Sciatic nerve (tissue), 2 donors: ENCODE measurements at places on chromosomes 4 and X. TPM values are rescaled to one million over a fixed set of nuclear protein-coding genes. Genes with fewer than 3 reads are reported as not detected.

Gene AADAT
- 13.5 TPM for total RNA-seq

DNA sequence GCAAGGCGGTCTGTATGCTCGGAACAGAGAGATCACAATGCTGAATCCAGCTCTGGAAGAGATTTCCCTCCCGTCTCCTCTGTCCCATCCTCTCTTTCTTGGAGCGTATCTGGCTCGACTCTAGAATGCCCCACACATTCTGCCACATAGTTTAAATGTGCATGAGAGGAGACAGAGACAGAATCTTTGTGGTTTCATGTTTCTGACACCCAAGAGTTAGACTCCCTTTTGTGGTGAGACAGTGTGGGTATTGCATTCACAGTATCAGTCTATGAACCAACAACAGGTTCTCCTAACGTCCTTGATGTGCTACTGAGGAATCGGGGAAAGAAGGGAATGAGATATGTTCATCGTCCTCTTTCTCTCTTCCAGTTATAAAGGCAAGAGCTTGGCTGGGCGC, 25.3 kb downstream of the FAM47E start:
- DNase-seq, result no peak

DNA sequence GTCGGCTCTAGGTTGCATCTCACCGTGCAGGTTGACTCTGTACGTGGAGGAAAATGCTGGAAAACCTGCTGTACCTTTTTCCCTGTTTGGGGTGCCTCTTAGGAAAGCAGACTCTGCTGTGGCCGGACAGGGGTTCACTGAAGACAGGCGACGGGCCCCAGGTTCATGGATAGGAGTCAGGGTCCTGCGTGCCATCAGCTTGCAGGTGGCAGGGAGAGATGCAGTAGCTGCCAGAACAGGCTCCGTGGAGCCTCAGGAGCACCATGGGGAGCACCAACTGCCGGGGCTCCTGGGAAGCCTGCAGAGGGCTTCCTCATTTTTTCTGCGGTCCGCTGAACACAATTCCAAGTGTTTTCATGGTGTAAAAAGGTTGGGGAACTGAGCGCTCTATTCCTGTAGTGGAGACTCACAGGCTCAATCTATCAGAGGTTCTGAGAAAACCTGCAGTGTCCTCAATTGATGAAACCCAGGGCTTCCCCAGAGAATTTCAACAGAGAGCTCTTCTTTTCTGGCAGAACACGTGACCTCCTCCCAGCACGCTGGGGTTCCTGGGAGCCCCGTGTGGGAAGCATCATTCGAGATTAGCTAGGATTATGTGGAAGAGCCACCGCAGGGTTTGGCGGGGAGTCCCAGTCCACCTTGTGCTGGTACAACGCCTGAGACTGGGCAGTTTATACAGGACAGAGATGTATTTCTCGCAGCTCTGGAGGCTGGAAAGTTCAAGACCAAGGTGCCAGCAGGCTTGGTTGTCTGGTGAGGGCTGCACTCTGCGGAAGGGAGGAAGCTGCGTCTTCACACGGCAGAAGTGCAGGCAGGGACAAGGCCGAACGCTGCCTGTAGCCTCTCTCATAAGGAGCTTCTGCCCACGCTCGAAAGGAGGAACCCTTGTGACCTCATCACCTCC, 1.6 kb downstream of the HTRA3 start:
- DNase-seq, result no peak

DNA sequence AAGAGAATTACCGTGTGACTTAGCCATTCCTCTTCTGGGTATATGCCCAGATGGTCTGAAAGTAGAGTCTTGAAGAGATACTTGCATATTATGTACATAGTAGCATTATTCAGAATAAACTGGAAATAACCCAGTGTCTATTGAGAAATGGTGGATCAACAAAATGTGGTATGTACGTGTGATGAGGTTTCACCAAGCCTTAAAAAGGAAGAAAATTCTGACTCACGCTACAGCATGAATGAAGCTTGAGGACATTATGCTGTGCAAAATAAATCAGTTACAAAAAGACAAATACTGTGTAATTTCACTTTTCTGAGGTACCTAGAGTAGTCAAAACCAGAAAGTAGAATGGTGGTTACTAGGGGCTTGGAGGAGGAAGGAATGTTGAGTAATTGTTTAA, 37.3 kb downstream of the GBA3 start:
- DNase-seq, result no peak

GRCh38 chrX:103061486-103061885, 2.5 kb downstream of the BEX1 start:
- DNase-seq, result no peak

DNA sequence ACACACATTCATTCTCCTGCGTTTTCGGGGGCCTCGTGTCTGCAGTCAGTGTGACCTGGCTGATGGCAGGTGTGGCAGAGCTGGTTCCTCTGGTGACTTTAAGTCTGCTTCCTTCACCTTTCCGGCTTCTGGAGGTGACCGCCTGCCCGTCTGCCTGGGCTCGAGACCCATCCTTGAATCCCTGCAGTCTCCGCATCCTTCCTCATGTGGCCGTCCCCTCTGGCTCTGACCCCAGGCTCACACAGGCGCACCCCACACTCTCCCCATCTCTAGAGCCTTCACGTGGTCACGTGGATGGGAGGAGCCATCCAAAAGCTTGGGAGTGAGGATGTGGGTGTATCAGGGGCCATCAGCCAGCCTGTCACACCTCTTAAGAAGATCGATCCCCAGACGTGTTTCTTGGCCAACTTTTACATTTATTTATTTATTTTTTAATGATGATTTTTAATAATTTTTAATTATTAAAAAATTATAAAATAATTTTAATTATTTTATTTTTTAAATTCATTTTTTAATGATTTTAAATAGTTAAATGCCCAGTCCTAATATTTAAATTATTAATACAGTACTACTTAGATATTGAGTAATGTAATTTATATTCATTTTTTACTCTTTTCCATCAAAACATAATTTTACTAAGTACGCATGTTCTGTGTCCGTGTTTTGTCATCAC, 20.9 kb downstream of the RGS12 start:
- peak; percentile 48 for DNase-seq

- no peak for DNase-seq
These were observed 17.6 kb upstream of the PRDM8 start for GRCh38 chr4:80179637-80180161.

DNA sequence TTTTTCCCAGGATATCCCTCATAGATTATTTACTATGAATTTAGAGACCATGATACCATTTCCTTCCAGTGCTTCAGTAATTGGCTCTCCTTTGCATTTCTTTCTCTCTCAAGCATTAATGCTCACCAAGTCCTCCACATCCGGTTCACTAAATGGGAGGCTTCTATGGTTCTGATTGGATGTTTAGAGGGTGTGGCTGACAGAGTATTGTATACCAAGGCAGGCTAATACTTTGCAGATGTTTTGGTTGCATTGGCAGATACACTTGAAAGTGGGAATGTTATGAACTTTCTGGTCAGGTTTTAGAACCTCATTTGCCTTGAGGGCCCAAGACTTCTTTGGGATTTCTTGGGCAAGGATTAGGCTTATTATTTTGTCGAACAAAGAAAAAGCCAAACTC, 24.2 kb downstream of the CBLL2 start:
- no peak for DNase-seq

DNA sequence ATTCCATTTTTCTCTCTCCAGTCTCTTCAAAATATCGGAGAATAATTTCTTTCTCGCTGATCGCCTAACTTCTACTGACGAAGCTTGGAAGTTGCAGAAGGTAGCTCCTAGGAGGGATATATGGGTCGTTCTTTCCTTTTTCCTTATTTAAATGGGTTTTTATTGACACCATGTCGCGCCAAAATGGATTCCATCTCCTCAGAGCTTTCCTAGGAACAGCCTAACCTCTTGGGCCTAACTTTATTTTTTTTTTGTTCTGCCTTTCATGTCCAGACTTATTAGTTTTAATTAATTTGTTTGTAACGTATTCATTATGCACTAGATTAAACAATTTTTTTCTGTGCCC, 359.4 kb upstream of the ZCCHC13 start:
- DNase-seq, result no peak
